NCI-H748 treated with DMSO at 0.1 percent for 48 hours (cell line): ENCODE measurements at places on chromosomes 12 and 14.

GRCh38 chr12:90842477-90842876 is 112.5 kb downstream of the CCER1 start:
- no peak for DNase-seq

GRCh38 chr12:50073712-50074111 is 11.4 kb upstream of the SMARCD1 start:
- no peak for DNase-seq

DNA sequence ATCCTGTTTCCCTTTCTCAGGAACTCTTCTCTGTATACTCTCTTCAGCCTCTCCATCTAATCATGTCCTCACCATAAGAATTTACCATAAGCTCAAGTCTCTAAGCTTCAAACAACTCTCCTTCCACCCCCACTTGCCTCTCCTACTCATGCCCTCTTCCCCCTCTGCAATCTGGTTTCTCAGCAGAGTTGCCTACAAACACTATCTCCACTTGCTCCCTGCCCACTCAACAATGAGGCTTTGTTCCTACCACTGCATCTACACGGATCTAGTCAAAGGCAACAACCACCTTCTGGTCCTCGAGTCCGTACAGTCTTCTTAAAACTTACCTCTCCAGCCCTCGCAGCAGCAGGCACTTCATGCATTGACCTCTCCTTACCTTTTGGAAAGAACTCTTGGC is 17.2 kb upstream of the FBLN5 start:
- no peak for DNase-seq

DNA sequence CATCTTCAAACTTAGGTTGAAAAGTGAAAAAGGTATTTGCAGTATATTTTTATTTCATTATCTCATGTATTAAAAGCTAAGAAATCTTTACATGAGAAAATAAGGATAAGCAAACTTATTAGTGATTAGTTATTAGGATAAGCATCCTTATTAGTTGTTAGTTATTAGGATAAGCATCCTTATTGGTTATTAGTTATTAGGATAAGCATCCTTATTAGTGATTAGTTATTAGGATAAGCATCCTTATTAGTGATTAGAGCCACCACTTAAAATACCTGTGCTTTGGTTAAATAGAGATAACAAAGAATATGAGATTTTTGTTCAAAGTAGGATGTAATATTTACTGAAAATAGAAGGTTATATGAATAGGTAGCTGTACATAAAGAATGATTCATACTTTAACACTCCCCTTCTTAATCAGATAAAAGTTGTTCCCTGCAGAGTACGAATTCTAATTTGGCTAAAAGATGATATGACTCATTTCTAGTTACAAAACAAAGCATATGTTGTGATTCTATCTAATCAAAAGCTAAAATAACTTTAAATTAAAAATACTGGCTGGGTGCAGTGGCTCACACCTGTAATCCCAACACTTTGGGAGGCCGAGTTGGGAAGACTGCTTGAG is 56.4 kb downstream of the KDM5A start:
- no peak for DNase-seq

- DNase-seq = no peak
These were observed 10.5 kb downstream of the TMEM106C start for GRCh38 chr12:47973870-47974269.
